Stimulated activated CD8-positive, alpha-beta memory T cell treated with anti-CD3 and anti-CD28 coated beads, Interleukin-4, amount 100 ng/mL, for 4 hours (primary cell): ENCODE measurements at places on chromosomes 7 and 10.

GRCh38 chr7:155252892-155253501, 44.7 kb upstream of the INSIG1 start:
- DNase-seq, result no peak

DNA sequence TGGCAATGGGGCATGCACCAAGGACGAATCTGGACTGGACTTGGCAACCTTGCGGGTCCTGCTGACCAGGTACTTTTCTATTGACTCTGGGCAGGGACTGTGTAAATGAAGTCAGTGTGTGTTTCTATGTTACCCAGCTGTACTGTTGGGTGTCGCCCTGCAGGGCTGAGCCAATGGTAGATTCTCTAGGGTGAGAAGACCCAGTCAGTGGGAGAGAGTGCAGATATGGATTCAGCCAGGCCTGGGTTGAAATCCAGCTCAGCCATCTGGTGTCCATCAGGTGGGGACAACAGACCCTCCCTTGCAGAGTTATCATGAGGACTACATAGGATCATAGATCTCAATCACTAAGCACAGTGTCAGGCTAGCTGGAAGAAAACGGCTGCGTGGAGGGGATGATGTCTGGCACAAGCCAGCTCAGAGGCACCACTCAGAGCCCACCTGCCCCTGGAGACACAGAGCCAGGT, 4.9 kb upstream of the PPIF start:
- no peak for DNase-seq

- no peak for DNase-seq
Observed at GRCh38 chr7:110693344-110693743, 397.6 kb upstream of the LRRN3 start.

DNA sequence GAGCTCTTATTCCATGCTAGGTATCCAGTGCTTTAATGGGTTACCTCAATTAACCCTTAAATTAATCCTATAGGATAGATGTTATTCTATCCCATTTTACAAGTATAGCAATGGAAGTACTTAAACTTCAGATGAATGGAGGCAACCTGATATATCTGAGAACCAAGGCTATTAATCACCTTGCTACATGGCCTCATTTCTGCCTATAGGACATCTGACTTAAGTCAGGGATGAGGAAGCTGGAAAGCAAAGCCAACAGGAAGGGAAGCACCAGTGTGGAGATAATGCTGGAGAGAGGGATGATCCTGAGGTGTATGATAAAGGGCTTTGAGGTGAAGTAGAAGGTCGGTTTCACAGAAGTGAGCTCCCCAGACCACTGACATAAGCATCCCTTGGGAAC, 132.3 kb downstream of the CHN2 start:
- no peak for DNase-seq

DNA sequence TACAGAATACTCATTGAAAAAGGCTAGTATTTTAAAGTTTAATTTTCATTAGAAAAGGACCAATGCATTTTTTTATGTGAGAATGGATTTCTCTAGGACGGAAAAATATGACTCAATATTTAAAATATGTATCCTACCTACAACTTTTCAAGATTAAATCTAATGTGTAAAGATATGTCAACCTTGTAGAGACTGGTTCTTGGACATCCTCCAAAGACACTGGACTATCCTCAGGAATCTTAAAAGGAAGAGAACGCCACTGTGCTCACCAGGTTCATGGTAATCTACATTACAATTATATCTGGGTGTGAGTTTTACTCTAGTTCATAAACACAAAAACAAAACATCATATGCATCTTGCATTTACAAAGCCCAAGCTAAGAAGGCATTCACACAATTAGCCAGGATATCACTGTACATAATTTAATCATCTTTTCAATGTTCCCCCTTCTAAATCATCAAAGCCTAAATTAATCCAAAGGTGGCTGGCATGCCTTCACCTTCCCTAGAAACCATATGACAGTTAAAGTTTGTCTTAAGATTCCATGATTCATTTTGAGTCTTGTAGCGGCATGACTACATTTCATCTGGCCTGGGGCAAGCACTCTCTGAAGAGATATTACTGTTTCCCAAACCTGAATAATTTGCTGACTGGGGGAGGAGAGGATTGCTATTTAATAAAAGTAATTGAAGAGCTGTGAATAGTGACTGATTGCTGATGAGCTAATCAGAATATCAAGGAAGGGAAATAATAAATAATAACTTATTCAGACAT, 12.0 kb downstream of the SGCE start:
- no peak for DNase-seq

DNA sequence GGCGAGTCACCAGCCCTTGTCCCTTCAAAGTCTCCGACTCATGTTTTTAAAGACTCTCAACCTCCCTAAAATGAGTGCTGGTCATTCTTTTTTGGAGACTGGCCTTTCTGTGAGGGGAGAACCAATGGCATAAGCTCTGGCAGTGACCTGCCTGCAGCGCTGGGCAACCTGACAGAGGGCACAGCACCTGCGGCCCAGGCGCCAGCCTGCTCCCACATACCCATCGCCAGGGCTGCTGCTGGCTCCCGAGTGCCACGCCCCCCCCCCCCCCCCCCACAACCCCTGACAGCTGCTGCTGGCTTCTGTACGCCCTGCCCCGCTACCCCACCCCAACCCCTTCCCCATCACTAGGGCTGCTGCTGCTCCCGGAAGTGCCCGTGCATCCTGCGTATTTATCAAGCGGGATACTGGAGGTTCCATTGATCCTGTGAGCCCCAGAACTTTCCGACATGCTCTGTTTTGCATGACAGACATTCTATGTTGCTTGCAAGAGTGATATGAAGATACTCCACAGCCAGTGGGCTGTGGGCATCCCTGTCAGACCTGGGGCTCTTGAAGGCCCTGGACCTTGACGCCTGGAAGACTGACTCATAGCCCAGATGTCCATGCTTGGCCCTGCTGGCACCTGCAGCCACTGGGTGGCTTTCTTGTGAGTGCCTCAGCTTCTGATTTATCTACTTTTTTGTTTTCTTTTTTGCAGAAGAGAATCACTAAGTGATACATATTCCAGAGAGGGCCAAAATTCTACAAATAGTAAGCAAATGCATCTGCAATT, 243.9 kb downstream of the ZMYND11 start:
- no peak for DNase-seq

GRCh38 chr10:43785252-43785651, 136.6 kb upstream of the ZNF32 start:
- no peak for DNase-seq

DNA sequence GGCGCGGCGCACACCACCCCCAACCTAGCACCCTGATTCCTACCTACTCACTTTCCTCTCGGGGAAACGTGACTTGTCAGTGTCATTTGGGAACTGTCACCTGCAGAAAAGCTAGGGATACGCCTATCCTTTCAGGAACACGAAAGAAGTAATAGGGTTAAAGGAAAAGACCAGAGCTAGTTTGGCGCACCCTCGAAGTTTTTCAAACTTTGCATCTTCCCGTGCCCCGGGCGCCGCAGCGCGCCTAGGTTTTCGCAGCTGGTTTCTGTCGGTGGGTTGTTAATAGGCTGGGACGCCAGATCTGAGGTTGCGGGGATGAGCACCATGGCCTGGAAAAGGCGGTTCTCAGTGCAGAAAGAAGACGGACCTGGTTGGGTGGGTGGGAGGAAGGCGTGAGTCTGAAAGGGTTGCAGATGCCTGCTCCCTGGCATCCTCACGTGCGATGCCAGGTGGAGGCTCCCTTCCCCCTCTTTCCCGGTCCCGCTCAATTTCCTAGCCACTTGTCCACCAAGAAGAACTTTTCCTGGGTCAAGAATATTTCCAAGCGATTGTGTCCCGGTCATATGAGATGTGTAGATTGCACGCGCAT, 568 bp upstream of the MEOX2 start:
- DNase-seq, result no peak

DNA sequence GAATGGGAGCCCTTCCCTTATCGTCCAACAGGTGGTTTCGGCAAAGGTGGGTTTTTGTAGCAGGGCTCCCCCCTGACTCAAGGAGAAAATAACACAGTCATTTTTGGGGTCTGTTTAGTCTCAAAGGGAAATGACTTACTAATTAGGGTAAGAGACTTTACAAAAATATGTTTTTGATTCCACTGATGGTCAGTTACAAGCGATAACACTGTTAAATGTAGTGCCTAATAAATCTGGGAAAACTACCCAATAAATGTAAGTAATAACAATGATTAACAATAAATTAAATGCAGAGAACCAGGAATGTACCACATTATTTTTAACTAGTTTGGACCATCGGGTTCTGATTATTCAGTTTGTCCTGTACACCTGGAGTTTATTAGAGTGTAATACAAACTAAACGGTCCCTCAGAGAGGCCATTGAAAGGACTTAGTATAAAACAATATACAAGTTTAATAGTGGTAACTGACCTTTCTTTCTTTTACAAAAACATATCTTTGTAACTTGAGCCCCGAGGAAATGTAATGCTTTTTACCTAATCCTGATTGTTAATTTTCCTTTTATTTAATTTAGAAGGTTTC, 216.2 kb upstream of the HABP2 start:
- no peak for DNase-seq

DNA sequence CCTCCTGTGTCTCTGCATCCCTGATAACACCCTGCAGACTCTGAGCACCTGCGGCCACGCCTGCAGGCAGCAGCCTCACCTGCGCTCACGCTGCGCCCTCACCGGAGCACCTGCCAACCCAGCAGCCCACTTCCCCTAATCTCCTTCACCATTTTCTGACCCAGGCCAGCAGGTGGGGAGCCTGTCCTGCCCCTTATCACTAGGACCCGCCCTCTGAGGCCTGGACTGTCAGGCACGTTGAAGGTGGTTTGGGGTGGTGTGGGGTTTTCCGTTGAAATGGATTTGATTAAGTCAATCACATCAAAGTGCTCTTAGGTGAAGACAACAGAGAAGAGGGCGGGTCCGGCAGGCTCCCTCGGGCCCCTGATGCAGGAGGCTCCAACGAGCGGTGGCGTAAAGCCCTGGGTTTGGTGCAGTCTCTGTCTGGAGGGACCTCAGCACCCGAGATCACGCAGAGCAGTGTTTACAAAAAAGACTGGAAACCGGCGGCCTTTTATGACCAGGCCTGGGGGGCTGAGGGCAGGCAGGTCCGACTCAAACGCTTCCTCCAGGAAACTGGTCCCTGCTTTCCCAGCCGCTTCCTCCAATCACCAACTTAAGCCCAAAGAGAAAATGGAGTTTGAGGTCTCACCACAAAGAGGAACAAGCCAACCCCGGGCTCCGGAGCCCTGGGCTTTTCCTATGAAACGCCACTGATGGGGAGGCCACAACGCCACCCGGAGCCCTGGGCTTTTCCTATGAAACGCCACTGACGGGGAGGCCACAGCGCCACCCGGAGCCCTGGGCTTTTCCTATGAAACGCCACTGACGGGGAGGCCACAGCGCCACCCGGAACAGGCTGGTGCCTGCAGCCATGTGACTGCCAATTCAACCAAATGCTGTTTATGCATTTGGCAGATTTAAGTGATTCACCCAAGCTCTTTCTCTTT, 45.5 kb downstream of the DPYSL4 start:
- DNase-seq, result no peak

DNA sequence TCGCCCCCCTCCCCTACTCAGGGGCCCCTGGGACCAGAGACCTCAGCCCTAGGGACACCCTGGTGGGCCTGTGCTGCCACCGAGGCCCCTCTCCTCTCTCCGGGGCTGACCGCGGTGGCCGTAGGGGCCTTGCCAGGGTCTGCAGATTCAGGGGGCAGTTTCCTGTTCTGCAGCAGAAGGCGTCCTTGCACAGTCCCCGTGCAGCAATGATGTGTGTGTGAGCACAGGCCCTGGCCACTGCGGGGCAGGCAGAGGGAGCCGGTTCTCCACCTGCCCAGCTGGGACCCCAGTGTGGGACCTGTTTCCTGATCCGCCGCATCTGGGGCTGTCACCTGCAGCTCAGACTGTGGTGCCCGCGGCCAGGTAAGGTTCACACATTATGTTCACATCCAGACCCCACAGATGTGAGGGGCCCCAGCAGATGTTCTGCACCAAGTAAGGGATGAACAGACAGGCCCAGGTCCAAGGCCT, 60.7 kb upstream of the DNAJB6 start:
- no peak for DNase-seq

DNA sequence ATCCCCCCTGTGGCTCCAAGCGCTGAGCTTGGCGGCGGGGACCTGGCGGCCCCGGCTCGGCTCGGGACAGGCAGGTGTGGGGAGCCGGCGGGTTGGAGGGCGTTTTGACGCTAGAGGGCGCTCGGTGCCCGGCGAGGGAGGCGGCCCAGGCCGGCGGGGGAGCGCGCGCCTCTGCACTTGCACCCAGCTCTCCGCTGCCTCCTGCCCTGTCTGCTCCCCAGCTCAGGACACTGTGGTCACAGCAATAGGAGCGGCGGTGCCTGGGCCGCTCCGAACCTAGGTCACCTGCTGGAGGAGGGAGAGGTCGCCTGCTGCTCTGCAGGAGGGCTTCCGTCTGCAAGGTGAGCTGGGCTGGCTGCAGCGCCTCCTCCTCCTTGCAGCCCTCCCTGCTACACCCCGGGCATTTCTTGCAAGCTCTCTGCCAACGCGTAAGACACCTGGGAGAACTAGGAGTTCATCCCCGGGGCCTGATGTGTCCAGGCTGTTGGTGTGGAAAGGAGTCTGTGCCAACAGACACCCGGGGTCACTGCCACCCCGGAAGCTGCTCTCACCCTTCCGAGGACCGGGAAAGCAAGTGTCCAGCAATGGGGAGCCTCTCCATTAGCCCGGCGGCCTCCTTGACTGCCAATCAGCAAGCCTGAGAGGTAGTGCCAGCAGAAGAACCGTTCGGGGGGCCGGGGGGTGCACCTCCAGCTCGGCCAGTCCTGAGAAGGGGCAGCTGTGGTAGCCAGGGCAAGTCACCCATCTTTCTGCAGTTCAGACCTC, 620.4 kb downstream of the GALNT17 start:
- DNase-seq, result no peak

DNA sequence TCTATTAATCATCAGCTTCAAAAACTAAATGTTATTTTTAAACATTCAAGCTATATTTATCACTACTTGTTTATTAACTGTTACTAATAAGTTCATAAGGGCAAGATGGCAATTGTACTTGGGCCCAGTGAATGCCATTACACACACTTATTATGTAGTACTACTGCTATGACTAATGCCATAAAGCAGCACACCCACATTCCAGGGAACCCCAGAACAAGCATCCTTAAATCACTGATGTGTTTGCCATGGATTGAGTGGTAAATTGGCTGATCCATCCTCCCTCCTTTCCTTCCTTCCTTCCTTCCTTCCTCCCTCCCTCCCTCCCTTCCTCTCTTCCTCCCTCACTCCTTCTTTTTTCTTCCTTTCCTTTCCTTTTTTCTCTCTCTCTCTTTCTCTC, 37.4 kb upstream of the RSU1 start:
- no peak for DNase-seq

DNA sequence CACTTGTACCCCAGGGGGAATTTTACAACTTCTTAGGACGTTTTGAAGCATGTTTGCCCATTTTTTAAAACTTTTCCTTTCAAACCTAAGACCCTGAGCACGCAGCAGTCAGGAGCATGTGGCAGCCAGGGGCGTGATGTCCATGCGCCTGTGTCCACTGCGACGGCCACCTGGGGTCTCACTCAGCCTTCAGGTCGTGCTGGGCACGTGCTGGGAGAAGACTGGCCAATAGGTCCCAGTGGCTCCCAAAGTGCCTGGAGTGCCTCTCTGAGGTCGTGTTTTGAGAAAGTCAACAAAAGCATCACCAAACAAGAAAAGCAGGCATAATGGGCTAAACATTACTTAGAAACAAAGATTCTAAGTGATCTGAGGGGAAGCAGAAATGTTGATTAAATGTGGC, 14.8 kb downstream of the LRRC27 start:
- no peak for DNase-seq

- no peak for DNase-seq
Observed at GRCh38 chr7:6273380-6273837, 985 bp upstream of the CYTH3 start.

GRCh38 chr10:124703778-124704427, 40.3 kb downstream of the FAM53B start:
- no peak for DNase-seq

- DNase-seq, result no peak
Observed at GRCh38 chr10:121242741-121243608, 355.3 kb downstream of the FGFR2 start.

GRCh38 chr7:102279537-102280400, 6.9 kb upstream of the SH2B2 start:
- no peak for DNase-seq
